ENCODE measurements at places on chromosomes 13 and 19.

DNA sequence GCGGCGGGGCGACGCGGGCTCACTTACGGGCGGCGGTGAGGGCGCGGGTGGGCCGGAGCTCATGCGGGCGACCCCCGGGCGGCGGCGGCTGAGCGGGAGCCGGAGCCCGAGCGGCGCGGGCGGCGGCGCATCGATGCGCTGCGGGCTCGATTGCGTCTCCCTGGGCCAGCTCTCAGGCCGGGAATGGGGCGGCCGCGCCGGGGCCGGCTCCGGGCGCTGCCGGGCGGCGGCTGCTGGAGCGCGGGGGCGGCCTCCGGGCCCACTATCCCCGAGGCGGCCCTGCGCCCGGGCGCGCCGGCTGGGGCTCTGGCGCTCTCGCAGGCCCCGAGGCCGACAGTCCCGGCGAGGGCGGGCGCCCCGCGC, 1.4 kb upstream of the TSHZ3 start:
- no peak for DNase-seq

- DNase-seq, result no peak
Measured at GRCh38 chr19:41792513-41793413, 3.6 kb upstream of the CEACAM3 start.

DNA sequence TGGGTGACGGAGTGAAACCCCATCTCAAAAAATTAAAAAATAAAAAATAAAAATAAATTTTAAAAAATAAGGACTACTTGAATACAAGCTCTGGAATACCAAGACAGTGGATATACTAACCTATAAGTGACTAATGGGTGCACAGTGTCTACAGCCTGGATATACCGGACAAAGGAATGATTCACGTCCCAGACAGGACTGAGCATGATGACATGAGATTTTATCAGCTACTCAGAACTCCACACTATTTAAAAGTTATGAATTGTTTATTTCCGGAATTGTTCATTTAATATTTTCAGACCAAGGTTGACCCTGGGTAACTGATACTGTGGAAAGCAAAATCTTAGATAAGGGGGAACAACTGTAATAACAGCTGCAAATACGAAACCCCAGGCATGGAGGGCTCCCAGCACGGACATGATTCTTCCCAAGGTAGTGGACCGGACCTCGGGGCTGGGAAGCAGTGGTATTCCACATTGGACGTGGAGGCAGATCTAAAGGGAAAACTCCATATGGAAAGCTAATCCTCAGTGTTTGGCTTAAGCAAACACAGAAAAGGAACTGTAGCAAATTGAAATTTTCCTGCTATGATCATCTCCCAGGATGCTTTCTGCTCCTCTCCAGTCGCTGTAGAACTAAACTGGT, 102.6 kb upstream of the TSHZ3 start:
- no peak for DNase-seq

DNA sequence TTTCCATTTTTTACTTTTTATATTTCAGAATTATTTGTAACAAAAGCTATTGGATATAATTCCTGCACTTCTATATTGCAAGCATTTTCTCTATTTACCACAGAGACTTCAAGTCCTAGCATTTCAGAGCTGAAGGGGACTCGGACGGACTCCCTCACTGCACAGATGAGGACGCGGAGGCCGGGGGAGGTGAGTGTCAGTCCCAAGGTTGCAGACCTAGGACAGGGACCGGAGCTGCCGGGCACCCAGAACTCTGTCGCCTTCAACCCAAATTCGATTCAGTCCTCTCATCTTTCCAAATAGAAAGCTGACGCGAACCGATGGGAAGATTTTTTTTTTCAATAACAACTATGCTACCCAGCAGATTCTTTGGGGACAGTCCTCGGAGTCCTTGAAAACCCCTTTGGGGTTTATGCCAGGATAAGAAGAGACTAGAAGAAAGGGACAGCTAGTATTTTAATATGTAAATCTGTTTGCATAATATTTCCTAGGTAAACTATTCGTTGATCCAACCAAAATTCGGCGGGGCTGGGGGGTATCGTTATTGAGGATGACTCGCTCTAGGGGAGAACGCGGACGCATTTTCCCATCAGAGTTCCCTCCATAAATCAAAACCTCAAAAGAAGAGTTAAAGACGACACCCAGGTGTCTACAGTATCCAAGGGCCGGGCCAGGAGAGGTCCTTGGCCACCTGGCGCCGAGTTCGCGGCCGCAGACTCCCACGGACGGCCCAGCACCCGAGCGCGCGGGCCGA, 803 bp downstream of the FLT3 start:
- no peak for DNase-seq

GRCh38 chr13:44498969-44499368, 77.2 kb downstream of the TSC22D1 start:
- no peak for DNase-seq

GRCh38 chr13:66313413-66313812, 916.7 kb downstream of the PCDH9 start:
- DNase-seq, result no peak

DNA sequence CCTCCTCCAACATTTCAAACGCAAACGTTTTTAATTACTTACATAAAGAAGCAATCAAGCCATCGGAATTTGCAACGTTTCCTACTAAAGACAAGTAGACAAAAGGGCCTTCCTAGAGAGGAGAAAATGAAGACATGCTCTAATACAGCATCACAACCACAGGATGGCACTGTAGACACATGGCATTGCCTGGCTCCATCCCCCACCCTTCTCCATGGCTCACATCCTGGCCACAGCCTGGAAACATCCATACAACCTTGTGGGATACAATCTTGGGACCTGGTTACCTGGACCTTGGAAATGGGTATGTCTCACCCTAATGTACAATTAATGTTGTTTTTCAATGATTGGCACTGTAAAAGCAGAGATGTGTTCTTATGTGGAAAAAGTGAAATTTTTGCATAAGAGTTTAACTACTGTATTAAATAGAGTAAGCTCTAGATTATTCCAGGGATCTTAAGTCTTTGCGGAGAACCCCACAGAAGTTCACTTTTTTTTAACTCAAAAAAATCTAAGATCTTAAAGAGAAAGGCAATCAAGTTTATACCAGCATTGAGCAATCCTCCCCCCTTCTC, 21.5 kb downstream of the EBPL start:
- DNase-seq, result no peak

DNA sequence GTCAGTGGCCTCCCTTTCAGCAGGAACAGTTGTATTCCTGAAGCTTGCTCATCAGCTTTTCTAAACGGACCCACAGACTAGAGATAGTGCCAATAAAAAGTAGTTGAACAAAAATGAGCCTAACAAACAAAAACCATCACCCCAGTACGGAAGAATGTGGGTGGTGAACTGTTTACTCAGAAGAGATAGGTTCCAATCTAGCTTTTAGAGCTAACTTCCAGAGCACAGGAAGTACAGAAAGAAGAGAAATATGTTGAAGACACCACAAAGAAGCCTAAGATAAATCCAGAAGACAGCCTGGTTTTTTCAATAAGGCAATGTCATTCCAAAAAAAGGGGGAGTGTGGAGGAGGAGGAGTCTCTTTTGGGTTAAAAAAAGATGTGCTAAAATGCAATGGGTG, 2.8 kb upstream of the LMO7 start:
- DNase-seq, result no peak

GRCh38 chr13:62556978-62557377, 1141.3 kb upstream of the PCDH20 start:
- DNase-seq, result no peak

GRCh38 chr19:5288347-5288739, 52.3 kb downstream of the PTPRS start:
- no peak for DNase-seq

GRCh38 chr13:22451327-22451741, 729.4 kb upstream of the SGCG start:
- no peak for DNase-seq

DNA sequence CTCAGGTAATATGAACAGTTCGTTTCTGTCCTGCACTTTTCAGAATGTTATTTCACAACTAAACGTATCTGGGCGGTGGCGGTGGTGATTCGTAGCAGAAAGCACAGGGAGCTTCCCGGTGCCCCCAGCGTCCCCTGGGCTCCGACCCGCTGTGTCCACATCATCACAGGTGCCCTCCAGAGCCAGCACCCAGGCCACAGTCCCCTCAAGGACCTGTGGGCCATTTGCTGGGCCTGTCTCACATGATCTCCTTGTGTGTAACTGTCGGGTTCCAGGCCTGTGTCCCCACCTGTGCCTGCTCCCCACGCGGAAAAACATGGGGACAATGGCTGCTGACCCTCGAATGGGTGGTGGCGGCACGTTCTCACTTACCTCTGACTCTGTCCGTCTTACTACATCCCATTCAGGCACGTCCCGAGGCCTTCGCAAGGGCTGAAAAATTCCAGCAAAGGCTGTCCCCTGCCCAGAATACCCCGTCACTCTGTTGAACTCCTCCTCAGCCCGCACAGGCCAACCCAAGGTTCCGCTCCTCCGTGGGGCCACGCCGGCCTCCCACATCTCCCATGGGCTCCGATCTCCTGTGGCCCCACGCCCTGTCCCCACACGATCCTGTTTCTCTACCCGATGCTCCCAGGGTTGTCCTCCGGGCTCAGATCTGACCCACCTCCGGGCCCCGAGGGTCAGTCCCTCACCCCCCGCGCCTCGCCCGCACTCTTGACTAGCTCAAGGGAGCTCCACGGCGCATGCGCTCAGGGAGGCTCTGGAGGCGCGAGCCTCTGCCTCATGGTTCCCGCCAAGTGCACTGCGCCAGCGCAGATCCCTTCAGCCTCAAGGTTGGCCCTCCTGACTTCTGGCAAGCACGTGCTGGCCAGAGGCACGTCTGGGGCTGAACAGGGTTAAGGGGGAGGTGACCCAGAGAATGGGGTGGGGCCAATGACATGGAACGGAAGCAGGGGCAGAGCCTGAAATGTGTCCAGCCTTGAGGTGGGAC, 21.2 kb downstream of the DEDD2 start:
- DNase-seq, result no peak

DNA sequence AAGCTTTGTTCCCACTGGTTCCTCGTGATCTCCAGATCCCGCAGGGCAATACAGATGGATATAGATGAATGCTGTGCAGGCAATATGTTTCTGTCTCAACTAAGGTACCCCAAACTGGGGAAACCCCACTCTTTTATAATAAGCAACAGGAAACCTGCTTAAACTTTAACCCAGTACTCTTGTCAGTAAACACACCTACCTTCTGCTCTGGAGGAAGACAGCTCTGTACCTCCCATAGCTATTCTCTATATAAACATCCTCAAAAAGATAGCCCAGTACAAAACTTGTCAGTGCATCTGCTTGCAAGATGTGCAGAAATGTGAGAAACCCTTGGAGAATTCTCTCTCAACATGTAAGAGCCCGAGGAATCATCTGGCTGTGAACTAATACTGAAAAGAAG, 583.6 kb downstream of the OLFM4 start:
- no peak for DNase-seq

- DNase-seq, result no peak
Measured at GRCh38 chr13:29901710-29902631, 51.6 kb upstream of the UBL3 start.

- DNase-seq, result no peak
Measured at GRCh38 chr19:47228168-47228936, 2.6 kb downstream of the BBC3 start.

- no peak for DNase-seq
Measured at GRCh38 chr19:1293782-1294604, 8.3 kb downstream of the EFNA2 start.

DNA sequence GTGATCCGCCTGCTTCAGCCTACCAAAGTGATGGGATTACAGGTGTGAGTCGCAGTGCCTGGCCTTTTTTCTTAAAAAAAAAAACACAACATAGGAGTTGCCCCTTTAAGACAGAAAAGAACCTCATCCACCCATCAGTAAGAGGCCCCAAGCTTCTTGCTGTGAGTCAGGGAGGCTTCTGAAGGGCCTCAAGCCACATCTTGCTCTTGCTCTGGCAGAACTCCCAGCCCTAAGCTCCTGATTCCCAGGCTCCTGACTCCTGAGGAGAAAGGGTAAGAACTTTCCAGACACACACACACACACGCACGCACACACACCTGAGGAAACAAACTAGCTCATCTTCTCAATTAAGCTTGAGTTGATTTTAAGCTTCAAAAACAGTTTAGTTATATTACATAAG, 6.9 kb downstream of the ETFB start:
- DNase-seq, result no peak

- no peak for DNase-seq
Measured at GRCh38 chr13:36862002-36862685, 43.1 kb downstream of the RFXAP start.

- no peak for DNase-seq
Measured at GRCh38 chr13:91724591-91724990, 326.2 kb downstream of the GPC5 start.

GRCh38 chr13:22235950-22236290, 565.0 kb downstream of the FGF9 start:
- no peak for DNase-seq

GRCh38 chr13:42878721-42879120, 97.3 kb downstream of the FAM216B start:
- no peak for DNase-seq

- DNase-seq, result no peak
Measured at GRCh38 chr13:74629985-74630384, 495.8 kb upstream of the KLF12 start.

- DNase-seq, result no peak
Measured at GRCh38 chr13:23844132-23844531, 45.1 kb downstream of the MIPEP start.

GRCh38 chr19:4974880-4975469, 6.1 kb downstream of the KDM4B start:
- no peak for DNase-seq

GRCh38 chr13:44305286-44305685, 68.3 kb upstream of the SERP2 start:
- no peak for DNase-seq

DNA sequence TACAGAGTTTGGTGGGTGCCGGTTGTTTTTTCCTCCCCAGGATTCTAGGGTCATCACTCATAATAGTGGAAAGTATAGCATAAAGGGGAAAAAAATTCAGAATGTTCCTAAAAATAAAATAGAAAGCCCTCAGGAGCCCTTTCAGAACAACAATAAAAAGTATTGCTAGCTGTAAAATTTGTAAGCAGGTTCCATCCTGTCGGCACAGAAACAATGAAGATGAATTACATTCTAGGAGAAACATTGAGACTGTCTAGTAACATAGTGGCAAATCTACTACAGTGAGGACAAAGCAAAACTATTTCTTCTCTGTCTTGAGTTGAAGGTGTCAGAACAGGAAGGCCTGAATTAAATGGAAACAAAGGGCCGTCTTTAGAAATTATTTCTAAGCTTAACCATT, 870.7 kb downstream of the PCDH9 start:
- no peak for DNase-seq

DNA sequence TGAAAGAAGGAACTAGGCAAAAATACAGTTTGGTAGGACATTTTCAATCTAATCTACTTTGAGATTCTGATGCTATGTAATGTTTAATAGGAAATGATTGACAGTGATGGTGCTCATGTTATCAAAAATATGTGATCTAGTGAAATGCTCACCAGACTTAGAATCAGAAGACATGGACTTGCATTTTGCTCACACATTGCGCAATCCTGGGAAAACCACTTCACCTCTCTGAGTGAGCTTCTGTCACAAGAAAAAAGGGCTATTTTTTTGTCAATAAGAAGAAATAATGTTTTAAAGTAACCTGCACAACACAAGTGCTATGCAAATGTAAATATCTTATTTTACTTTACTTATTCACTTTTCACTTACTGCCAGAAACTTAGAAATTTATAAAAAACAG, 380.9 kb upstream of the HTR2A start:
- DNase-seq, result no peak
